ENCODE measurements at places on chromosomes 2 and 18. TPM values are rescaled to one million over a fixed set of nuclear protein-coding genes. Genes with fewer than 3 reads are reported as not detected.

The SH3BP4 gene
- 24.6 TPM for total RNA-seq

The CASP8 gene
- 11.0 TPM for total RNA-seq

The IL36B gene
- total RNA-seq: not detected

The GMCL1 gene
- 8.6 TPM for total RNA-seq

The RAB27B gene
- not detected for total RNA-seq

The ALPI gene
- total RNA-seq: not detected

The ELOA2 gene
- total RNA-seq: not detected

The AKAIN1 gene
- total RNA-seq: not detected

The RNF144A gene
- total RNA-seq: 13.3 TPM

All from bladder microvascular endothelial cell (primary cell).